SHP77 (cell line): ENCODE measurements at places on chromosomes 3 and 15.
A peak's percentile ranks its signal among the peaks of the same experiment; 100 is the strongest.

GRCh38 chr15:66900586-66901310 is 164.7 kb upstream of the SMAD3 start:
- DNase-seq: no peak

DNA sequence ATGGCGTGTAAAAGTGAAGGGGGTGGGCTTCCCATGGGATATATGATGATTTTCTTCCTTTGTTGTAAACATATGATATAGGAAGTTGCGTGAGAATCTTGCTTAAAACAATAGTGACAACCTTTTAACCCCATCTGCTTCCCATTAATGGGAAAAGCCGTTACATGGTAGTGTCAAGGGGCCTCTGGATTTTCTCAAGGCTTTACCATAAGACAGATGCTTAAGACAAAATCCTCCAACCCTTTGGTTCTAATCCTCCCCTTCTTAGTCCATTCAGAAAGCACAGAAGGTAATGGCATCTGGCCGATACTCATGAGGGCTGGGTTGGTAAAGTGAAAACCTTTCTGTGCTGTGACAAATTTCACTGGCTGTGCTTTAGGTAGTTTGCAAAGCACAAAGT is 25.0 kb downstream of the DPH3 start:
- DNase-seq: no peak

DNA sequence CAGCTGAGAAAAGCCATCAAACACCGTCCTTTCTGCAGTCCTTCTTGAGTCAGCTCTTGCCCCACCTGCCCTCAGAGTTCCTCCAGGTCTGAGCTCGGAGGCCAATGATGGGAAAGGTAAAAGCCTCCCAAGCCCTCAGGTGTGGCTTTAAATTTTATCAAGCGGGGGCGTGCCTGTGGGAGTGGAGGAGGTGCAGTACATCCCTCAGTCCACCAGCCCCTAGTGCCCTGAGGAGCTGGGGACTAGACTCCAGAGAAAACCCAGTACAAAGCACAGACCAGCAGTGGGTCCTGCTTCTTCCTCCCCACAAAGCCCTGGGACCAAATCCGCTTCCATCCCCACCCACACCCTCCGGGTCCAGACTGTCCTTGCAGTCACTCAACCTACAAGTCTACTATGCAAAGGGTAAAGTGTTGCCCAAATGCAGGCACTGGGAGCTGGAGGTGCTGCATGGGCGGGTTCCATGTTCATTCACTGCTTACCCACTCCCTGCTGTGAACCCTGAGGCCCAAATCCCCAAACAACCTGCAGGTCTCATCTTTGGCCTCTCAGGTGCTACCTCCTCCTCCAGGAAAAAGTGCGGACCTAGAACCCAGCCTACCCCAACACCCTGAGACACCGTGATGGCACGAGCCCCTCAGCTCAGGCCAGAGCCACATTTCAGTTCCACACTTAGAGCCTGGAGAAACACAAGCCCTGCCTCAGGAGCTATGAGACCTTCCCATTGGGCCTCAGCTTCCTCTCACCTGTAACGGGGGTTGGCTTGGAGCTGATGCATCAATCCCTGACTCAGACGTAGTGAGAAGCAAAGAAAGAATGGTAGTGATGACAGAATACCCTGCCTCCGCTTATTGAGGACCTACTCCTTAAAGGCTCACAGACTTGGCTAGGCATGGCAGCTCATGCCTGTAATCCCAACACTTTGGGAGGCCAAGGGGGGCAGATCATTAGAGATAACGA is 2.4 kb downstream of the PFKFB4 start:
- no peak for DNase-seq

DNA sequence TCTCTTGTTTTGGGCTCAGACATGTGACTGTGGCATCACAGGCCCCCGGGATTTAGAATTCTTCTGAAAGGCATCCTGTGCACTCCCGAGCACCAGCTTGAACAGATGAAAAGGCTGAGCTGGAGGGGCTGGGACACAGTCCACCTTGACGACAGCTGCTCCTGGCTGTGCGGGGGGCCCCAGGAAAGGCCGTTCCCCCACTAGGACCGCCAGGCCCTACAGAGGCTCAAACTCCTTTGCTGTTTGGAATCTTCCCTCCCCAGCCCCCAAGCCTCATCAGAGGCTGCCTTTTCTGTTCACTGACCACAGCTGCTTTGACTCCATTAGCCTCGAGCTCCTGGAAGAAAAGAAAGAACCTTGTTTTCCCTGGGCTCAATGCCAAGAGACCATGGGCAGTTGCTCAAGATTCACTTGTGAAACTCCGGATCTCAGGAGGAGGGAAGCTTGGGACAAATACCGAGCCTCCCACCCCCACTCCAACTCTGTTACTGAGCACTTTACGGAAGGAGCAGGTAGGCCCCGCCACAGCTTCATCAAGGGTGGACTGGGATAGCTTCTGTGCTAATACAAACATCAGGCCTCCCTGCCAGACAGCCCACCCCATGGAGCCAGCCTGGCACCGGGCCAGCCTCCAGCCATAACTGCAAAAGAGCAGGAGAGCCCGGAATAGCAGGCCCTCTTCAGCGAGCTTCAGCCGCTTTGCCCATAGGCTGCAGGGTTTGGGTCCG is 15.7 kb downstream of the CIDEC start:
- peak; percentile 85 for DNase-seq

DNA sequence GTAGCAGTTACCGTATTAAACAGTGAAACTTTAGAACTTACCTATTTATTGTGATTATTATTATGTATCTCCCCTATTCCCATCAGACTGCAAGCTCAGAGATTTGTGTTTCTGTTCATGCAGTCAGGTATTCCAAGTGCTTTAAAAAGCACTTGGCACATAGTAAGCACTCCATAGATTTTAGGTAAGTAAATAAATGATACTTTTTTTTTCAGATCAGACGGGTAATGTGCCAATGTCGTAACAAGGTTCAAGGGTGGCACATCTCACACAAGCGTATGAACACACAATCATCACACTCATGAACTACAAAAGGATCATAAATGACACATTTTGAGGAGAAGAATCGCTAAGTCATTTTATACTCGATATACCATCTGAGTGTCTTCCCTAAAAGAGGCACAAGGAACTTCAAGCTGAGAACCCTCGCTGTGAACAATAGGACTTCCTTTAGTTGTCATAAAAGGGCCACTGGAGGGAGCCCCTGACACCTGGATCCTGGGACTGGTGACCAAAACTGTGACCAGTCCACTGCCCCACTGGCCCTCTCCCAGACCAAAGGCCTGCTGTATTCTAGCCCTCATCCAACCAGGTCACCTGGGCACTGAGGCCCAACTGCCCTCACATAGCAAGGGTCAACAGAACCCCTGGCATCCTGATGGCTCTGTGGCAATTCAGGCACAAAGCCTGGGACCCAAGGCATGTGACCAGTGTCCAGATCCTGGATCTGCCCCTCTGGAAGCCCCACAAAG is 32.1 kb downstream of the KIF9 start:
- peak; percentile 5 for DNase-seq

DNA sequence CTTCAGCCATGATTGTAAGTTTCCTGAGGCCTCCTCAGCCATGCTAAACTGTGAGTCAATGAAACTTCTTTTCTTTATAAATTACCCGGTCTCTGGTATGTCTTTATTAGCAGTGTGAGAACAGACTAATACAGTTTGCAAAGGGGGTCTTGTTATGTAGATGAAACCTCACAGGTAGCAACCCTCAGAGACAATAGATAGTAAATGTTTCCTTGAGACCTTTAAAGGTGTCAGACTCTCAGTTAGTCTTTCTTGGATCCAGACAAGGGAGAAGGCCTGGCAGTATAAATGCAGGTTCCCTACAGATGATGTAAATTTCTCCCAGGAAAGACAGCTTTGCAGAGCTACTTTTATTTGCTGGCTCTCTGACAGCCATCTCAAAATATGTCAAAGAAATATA is 510.8 kb downstream of the AGBL1 start:
- DNase-seq: no peak

DNA sequence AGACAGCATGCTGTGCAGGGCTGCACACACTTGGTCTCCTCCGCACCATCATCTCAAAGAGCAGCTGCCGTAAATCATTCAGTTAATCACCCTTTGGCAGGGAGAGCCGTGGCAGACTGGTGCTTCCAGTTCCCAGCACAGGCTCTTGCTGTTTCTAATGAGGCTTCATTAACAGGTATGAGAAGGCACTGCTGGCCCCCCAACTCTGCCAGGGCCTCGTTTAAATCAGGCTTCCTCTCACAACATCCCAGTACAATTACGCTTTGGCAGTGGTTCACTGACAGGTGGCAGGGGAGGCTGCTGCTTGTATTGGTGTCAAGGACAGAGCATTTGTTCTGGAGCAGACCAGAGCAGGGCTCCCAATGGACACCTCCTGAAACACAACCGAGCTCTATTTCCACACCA is 77.1 kb downstream of the BFSP2 start:
- peak; percentile 88 for DNase-seq

- DNase-seq: no peak
These were observed 15.8 kb upstream of the THUMPD3 start for GRCh38 chr3:9347081-9347480.

GRCh38 chr3:186653984-186654383 is 11.8 kb upstream of the HRG start:
- no peak for DNase-seq

GRCh38 chr15:35179739-35180138 is 94.6 kb upstream of the NANOGP8 start:
- DNase-seq: no peak

DNA sequence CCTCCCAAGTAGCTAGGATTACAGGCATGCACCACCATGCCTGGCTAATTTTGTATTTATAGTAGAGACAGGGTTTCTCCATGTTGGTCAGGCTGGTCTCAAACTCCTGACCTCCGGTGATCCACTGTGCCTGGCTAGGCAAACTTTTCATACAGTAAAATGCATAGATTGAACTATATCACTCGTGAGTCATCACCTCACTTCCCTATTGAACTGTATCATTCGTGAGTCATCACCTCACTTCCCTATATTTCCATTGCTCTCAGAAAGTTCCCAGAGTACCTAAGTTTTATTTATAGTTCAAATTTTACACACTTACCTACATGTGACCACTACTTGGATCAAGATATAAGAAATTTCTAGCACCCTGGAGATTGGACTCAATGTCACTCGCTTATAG is 73.6 kb upstream of the ACAD9 start:
- DNase-seq: no peak
